HTR-8/SVneo (cell line): ENCODE measurements at places on chromosomes 11 and 22.

DNA sequence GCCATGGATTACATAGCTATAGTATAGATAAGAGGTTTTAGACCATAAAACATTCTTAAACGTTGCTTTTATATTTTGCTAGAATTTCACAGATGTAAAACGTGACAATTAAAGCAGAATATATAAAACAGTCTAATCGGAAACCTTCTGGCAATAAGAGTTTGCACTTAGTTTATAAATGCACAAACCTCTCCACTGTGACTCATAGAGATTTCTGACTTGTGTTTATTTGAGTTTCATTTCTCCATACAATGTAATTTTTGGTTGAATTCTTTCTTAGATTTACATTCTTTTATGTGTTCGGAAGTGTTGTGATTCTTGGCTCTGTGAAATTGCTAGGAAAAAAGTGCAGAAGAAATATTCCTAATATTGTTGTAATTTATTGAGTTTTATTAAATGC, 288.7 kb upstream of the CTSC start:
- no peak for DNase-seq

GRCh38 chr11:95923439-95923727, 524 bp downstream of the MTMR2 start:
- DNase-seq = no peak

DNA sequence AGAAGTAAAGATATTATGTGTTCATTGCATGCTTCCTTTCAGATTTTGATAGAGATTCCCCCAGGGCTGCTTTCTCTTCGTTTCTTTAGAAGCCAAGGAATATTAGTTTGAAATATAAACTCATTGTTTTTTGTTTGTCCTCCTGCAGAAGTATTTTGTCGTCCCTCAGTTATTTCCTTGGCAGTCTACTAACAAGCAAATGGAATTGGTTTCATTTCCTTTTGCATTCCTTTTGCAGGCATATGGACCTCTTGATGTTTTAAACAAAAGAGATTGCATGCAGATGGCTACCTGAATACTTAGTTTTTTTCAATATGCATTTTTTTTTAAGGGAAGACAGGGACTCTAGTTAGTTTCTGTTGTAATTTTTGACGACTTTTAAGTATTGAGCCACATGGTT, 62.2 kb downstream of the BCL2L13 start:
- no peak for DNase-seq

- DNase-seq = no peak
Observed at GRCh38 chr11:125335106-125335505, 161.0 kb downstream of the FEZ1 start.

DNA sequence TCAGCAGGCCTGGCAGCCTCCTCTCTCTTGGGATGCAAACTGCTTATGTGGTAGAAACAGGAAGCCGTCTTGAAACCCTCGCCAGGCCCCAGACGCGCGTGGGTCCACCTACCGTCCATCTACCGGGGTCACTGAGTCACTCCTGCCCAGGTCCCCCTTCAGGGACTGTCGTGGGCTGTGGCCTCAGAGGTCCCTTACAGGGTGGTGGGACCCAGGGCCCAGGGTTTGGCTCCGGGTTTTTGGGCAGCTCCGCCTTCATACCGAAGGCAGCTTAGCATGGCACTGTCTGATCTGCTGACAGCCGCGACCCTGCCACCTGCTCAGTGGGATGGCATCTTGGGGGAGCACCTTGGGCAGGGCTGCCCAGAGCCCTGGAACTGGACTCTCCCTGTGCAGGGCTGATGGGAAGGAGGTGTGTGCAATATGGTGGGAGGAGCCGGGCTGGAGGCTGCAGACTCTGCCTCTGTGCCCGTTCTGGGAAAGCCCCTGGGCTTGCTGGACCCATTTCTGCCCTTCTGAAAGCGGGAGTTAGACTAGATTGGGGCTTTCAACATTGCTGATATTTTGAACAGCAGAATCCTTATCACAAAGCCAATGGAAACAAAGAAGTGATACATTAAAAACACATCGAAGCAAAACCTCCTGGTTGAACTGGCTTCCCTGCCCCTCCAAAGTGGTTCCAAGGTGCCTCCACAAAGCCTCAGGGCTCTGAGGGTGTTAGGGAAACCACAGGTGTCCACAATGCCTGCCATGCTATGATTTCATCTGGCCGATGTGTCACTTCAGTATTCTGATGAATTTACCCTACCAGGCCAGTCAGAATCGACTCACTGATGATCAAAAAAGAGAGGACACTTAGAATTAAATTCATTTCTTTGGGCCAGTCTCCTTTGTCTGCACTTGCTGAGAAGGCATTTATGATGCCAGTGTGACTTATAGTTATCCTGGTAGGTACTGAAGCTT, 316.5 kb downstream of the KIRREL3 start:
- DNase-seq = no peak

DNA sequence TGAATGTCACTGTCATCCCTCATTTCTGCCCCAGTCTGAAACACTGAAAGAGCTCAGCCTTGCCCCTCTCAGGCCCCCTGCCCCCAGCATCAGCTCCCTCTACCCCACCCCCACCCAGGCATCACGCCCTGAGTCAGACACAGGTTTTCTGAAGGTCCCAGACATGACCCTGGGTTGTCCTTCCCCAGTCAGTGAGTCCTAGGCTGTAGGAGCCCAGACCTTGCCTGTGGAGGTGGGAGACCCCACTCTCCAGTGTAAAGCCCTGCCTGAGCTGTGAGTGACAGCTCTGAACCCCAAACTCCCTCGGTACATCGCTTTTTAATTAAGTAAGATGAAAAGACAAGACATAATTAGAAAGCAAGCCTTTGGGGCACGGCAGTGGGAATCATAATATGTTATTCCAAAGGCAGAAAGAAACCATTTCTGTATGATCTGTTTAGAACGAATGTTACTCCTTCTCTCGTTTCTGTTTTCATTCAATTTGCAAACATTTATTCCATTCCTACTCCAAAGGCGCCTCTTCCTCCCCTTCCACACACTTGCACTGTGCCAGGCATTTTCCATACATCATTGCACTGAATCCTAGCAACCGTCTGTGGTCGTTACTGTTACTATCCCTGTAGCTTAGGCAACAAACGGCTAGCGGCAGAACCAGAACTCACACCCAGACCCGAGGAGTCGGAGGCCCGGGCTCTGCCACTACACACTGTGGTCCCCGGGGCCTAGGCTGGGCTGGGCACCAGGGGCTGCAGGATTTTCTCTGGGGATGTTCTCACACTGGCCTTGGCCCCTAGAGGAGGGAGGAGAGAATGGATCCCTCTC, 63.4 kb downstream of the CD6 start:
- no peak for DNase-seq

- no peak for DNase-seq
Observed at GRCh38 chr11:33242575-33242974, 14.6 kb upstream of the HIPK3 start.

DNA sequence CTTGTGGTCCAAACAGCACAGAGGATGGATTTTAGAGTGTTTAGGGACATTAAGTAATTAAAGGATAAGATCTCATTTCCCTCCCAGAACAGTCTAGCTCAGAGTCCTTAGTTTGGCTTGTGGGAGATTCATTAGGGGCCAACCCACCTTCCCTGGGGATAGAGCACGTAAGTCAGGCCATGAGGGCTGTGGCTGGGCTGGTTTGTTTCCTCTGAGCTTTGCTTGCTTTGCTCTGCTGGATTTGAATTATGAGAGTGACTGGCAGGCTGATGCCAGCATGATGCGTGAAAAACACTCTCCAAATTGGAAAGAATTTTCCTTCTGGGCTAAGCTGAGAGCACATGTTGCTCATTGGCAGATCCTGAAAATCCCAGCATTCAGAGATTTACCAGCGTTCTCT, 84.7 kb upstream of the HEPHL1 start:
- DNase-seq = no peak

DNA sequence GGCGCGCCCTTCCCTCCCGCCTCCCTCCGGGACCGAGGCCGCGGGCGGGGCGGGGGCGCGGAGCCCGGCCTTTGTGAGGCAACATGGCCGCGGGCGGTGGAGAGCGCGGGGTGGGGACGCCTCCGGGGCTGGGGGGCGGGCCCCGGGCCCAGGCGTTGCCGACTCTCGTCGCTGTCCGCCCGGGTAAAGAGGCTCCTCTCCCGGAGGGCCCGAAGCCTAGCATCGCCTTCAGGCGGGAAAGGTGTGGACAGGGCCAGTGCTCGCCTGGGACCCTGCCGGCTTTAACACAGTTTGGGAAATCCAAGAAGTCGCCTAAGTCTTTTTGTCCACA, 369 bp downstream of the DGCR8 start:
- peak; percentile 47 for DNase-seq

GRCh38 chr11:121478226-121478894, 25.6 kb upstream of the SORL1-AS1 start:
- no peak for DNase-seq

DNA sequence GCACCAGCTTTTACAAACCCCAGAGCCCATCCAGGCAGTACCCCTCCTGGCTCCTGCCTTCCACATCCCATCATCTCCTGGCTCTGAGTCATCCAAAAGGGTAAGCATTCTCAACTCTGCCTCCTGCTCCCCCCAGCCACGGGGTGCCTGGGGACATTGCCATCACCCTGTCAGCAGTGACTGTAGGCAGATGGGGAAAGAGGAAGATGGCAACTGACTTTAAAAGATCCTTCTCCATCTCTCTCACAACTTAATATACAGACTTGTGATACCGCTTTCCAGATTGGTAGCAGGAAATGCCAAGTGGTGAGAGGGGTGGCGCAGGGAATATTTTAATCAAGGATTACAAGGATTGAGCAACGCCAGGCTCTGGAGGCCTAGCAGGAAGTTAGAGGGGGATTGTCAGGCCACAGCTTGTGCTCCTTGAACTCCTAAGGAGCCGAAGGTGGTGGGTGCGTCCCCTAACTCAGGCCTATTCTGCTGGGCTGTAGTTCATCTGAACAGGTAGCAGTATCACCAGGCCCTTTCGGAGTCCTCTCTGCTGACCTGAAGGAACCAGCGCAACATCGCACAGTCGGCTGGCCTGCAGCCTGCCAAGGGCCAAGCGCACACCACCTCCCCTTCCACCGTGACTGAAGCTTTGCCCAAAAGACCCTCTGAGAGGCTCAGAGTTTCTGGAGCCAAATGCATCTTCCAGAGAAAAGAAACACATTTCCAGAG, 83.3 kb downstream of the ZC3H12C start:
- DNase-seq = peak; percentile 56

GRCh38 chr11:11446967-11447366, 93.9 kb upstream of the CSNK2A3 start:
- DNase-seq = no peak

GRCh38 chr11:36974771-36975170, 376.7 kb upstream of the RAG2 start:
- DNase-seq = no peak

GRCh38 chr11:67126986-67127385, 7.9 kb downstream of the KDM2A start:
- no peak for DNase-seq

GRCh38 chr11:76568139-76568538, 102.4 kb downstream of the LRRC32 start:
- DNase-seq = no peak

GRCh38 chr11:64851831-64852351, 7.4 kb upstream of the CDC42BPG start:
- DNase-seq = no peak

GRCh38 chr11:13227676-13228255, 49.8 kb upstream of the BMAL1 start:
- DNase-seq = no peak

- no peak for DNase-seq
Observed at GRCh38 chr11:32316858-32317642, 118.3 kb downstream of the WT1 start.

DNA sequence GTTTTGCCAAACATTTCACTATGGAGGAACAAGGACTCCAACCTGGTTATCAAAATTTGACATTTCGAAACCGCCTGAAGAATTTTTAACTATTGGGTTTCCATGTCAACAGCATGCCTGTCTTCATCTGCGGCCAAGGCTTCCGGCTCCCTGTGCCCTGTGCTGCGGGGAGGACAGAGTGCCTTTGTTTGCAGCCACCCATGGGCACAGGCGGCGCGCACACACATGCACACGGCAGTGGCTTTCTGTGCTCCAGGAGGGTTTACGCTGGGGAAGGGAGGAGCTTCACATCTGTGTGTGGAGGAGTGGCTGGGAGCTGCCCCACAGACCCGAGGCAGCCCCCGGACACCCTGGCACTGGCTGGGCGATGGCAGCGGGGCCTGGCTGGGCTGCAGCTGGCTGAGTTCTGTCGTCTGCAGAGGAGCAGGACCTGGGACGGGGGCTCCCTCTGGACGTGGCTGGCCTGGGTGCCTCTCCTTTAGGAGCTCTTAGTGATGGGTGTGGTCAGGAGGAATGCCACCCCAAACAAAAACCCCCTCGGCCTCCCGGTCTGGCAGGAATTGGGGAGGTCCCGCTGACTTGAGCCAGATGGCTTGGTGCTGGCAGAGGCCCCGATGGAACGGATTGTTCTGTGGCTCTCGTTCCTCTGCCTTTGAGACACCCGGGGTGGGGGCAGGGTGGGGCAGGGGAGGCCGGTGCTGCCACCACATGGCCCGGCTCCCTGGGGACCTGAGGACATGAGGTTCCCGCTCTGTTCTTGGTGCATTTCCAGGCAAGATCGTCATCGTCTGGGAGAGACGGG, 1290.9 kb downstream of the BRD1 start:
- DNase-seq = no peak

DNA sequence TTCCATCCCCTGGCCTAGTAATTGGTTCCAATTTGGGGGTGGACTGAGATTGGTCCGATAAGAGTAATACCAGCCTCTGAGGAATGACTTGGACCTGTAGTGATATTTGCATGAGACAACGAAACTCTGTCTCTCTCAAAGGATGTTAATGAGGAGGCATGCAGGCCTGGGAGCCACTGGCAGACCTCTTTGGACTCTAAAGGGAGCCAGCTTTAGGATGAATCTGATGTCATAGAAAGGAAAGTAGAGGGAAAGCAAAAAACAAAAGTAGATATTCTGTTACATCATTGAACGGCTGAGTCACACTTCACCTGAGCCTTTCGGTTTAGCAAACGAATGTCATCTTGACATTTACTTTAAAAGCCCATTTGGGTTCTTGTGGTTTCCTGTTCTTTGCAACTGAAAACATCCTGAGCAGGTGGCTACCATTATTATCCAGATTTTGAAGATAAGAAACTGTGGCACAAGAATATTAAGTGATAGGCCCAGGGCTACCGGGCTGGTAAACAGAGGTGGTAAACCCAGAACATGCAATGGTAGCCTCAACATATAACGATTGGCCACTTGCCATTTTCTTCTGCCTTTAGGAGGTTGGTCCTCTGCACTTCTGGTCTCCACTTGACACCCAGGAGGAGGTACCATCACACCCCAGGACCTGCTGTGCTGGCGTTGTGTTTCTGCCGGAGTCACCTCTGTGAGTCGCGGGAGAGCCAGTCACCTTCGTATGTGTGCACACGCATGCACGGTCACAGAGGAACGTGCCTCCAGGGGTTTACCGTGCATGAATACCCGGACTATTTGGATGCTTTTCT, 42.7 kb downstream of the RTL6 start:
- no peak for DNase-seq
